DND-41 (cell line): ENCODE measurements at places on chromosomes 16 and 17.

DNA sequence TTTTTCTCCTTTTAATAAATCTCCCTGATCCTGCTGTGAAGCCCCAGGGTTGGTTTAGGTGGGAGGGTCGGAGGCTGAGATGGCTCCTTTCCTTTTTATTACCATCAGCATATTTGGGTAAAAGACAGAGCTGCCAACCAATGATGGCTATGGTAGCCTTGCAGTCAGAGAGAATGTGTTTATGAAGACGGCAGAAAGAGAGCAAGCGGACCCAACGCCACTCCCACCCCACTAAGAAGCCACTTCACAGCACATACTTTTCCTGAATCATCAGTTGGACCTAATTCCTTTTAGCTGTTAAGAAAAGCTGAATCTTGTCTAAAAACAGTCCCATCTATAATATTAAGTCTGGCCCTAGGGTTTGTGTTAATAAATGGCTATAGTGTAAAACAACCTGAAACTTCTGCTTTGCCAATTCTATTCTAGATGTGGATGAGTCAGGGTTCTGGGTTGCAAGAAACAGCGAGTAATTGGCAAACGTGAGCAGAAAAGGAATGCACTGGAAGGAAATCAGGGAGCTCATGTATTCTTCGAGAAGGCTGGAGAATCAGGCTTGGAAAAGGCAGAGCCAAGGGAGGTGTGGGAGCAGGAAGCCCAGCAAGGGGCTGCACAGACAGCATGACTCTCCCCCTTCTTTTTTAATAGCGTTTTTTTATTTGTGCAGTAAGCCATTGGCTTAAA lies 34.0 kb upstream of the PRKCA start:
- DNase-seq, result no peak
- no peaks in the 10 kb centered on the region for H3K27me3 ChIP-seq
- no peak overlapping the region for H3K4me3 ChIP-seq
- H3K4me1 ChIP-seq, result no peaks in the 10 kb centered on the region
- H3K36me3 ChIP-seq, result no peaks in the 10 kb centered on the region

- H3K27ac ChIP-seq, result no peak overlapping the region
- H3K4me3 ChIP-seq, result no peak overlapping the region
- DNase-seq, result no peak
- no peaks in the 10 kb centered on the region for H3K36me3 ChIP-seq
- no peaks in the 10 kb centered on the region for H3K27me3 ChIP-seq
- H3K4me1 ChIP-seq, result peaks cover 26% of the 10 kb centered on the region
Measured at GRCh38 chr17:64658931-64659330, 3.2 kb downstream of the SMURF2 start.

GRCh38 chr17:30550512-30551273 lies 73.5 kb downstream of the GOSR1 start:
- DNase-seq, result peak; percentile 46
- no peak overlapping the region for H3K27ac ChIP-seq
- H3K4me3 ChIP-seq, result no peak overlapping the region
- H3K4me1 ChIP-seq, result peaks cover 5% of the 10 kb centered on the region

DNA sequence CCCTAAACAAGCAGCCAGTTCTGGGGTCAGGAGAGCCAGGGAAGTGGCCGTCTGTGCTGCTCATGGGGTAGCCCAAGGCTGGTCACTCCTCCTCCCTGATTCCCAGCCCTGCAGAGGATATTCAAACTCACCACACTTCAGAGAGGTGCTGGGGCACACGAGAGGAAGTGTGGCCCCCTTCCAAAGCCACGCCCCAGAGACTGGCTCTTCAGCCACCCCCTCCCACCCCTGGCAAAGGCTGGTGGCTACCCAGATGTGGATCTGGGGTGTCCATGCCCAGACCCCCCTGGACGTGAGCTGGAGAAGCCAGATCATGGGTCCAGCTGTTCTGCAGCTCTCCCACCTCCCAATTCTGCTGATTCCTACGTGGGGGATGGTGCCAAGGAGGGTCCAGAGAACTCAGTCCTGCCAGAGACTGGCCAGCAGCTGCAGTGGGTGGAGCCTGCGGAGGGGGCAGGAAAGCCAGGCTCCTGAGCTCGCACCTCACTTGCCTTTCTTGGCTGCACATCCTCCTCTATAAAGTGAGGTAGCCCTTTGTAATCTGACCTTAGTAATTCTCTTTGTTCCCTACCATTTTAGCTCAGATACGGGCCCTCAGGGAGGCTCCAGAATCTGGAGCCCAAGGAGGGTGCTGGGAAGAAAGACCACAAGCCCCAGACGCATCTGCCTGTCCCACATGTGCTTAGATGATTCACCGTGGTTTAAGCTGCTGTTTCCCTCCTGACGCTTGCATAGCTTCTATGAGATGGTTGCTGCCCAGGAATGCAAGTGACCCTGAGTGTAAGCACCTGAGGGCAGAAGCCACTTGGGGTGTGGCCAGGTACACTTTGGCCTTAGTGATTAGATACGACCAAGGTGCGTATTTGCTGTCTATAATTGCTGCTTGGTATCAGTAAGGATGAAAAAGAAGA lies 15.3 kb downstream of the SDK2 start:
- no peak overlapping the region for H3K27ac ChIP-seq
- peaks cover 11% of the 10 kb centered on the region; the same call in 1 of the 2 replicates for H3K4me1 ChIP-seq
- H3K27me3 ChIP-seq, result no peaks in the 10 kb centered on the region
- H3K36me3 ChIP-seq, result no peaks in the 10 kb centered on the region
- no peak for DNase-seq

- H3K4me1 ChIP-seq, result no peaks in the 10 kb centered on the region
- H3K4me3 ChIP-seq, result no peak overlapping the region
- no peak for DNase-seq
- peaks cover 100% of the 10 kb centered on the region for H3K36me3 ChIP-seq
Measured at GRCh38 chr17:57641761-57642160, 103.3 kb downstream of the CCDC182 start.
